ENCODE measurements at places on chromosomes 13 and 19.

DNA sequence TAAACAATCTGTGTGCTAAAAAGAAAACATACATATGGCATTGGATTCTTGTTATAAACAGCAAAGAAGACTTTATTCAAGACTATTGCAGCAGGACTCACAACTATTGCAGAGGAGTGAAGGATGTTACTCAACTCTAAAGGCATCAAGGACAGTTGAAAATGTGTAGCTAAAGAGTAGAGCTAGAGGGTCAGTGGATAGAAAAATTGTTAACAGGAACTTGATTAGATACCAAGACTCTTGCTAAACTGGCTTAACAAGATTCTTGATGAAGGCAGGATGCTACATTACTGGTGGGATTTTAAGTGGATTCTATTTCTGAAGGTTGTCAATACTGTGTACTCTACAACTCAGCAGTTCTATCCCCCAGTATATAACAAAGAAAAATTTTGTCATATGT is 1183.3 kb downstream of the SLITRK1 start:
- DNase-seq: no peak

- DNase-seq: no peak
Measured at GRCh38 chr13:80821466-80821865, 480.5 kb upstream of the SPRY2 start.

- DNase-seq: no peak
Measured at GRCh38 chr13:44833626-44834025, 155.6 kb downstream of the NUFIP1 start.

- no peak for DNase-seq
Measured at GRCh38 chr13:21641629-21642028, 29.2 kb upstream of the FGF9 start.

GRCh38 chr19:5498830-5499550 is 43.8 kb downstream of the ZNRF4 start:
- DNase-seq: no peak

- no peak for DNase-seq
Measured at GRCh38 chr13:25901460-25902376, 150.1 kb downstream of the SHISA2 start.

GRCh38 chr13:109913936-109914510 is 127.6 kb upstream of the IRS2 start:
- no peak for DNase-seq

DNA sequence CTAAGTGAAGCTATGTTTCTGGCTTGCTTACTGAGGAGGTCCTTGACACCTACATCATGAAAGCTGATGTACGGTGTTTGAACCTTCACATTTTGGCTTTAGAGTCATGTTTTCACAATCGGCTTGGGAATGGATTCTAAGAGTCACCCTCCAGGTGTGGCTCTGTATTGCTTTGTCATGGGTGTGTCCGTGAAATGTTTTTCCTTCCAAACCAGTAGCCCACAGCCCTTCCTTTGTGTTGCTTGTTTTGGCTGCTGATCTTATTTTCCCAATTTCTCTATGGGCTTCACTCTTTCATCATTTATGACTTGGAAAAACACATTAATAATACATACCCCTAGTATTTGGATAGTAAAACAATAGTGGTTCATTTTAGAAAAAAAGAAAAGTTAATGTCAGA is 240.6 kb downstream of the GGACT start:
- no peak for DNase-seq

DNA sequence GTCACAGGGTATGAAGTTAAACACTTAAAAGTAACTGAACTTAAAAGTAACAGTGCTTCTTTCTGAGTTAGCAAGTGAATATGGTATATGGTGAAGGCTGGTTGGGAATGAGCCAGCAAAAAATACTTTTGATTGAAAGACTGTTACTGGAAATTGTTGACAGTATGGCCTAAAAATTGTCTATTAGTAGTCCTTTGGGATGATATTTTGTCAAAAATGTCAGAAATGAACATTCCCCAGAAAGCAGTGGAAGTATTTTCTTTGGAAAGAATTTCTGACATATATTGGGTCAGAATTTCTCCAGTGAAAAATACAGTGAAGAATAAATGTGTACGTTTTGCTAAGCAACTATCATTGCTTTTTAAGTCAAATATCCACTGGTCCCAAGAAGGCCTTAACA is 860.5 kb downstream of the PCDH9 start:
- DNase-seq: no peak

- no peak for DNase-seq
Measured at GRCh38 chr19:19534556-19535265, 3.4 kb upstream of the CILP2 start.

- DNase-seq: no peak
Measured at GRCh38 chr13:100809129-100809390, 134.5 kb upstream of the TMTC4 start.

GRCh38 chr19:16901491-16902175 is 12.8 kb downstream of the F2RL3 start:
- DNase-seq: no peak

DNA sequence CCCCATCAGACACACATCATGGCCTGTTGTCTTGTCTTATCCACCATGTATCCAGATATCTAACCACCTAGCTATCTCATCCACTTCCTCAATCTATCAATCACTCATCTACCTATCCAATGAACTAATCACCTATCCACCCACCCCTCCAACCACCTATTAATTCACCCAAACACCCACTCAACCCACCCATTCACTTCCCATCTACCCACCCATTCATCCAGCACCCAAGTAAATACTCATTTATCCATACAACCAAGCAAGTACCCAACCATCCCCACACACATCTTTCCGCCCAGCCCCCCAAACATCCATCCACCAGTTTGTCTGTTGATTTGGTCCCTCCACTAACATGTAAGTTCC is 753 bp upstream of the WIZ start:
- DNase-seq: no peak

- DNase-seq: no peak
Measured at GRCh38 chr19:3338541-3339181, 27.7 kb upstream of the NFIC start.

GRCh38 chr13:31431722-31432137 is 232.0 kb downstream of the B3GLCT start:
- DNase-seq: peak; percentile 49

DNA sequence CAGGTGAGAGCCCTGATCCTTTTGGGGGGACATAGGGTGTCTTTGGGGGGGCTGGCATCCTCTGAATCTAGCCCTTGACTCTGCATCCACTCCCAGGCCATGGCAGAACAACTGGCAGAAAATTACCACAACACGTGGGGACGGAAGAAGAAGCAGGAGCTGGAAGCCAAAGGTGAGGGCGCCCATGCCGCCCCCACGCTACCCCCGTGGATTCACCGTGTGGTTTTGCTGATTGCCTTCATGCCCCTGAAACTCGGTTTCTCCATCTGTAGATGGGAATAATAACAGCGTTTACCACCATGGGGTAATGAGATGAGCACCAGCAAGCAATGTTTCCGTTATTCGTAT is 72.9 kb downstream of the RYR1 start:
- DNase-seq: no peak

- no peak for DNase-seq
Measured at GRCh38 chr19:15532779-15533521, 24.6 kb downstream of the CYP4F22 start.

- no peak for DNase-seq
Measured at GRCh38 chr19:55527197-55528029, 9.5 kb downstream of the SBK2 start.

- no peak for DNase-seq
Measured at GRCh38 chr13:97631158-97631557, 197.2 kb downstream of the RAP2A start.

All from ureter (tissue), 1 donor.